ENCODE measurements at places on chromosomes 1 and 21.

GRCh38 chr1:18569811-18570545, 60.7 kb upstream of the PAX7 start:
- no peak for DNase-seq

- no peak for DNase-seq
These were observed 19.4 kb downstream of the JAK1 start for GRCh38 chr1:64946916-64947315.

- DNase-seq: no peak
These were observed 60.3 kb upstream of the C1orf87 start for GRCh38 chr1:60133848-60134247.

DNA sequence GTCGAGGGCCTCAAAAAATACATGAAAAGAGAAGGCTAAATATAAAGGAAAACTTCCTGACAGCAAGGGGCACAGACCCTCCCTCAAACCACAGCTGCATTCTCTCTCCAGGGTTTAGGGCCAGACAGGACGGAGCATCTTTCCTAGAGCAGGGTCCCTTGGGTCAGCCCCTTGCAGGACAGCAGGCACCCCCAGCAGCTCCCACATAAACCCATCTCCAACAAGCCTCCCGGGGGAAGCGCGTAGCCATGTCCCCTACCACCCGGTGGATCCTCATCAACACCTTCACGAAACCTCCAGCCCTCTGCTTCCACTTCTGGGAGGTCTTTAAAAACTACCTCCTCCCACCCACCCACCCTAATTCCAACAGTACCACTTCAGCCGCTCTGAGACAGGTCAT, 59.5 kb downstream of the CD46 start:
- no peak for DNase-seq

DNA sequence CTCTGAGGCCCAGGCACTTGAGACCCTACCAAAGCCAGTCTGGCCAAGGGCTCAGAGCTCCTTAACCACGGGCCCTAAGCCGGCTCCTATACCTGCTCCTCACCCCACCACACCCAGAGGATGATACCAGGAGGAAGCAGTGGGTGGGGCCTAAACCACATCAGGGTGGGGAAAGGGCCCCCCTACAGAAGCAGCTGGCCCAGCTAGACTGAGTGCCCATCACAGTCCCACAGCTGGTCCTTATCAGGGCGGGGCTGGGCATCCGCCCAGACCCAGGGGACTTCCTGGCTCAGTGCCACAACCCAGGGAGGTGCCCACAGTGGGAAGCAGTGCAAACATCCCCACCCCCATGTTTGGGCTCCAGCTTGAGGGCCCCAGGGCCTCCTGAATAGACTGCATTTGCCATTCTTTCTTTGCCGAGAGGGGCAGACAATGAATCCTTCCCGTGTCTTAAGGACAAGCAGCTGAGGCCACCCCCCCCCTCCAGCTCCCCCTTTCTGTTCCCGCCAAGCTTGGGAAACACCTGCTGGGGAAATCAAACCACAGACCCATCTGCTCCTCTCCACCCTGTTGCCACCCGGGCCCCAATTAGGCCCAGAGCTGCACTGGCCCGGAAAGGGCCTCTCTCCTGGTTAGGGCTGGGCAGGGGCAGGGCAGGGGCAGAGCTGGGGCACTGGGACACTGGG, 6.2 kb downstream of the E2F2 start:
- no peak for DNase-seq

DNA sequence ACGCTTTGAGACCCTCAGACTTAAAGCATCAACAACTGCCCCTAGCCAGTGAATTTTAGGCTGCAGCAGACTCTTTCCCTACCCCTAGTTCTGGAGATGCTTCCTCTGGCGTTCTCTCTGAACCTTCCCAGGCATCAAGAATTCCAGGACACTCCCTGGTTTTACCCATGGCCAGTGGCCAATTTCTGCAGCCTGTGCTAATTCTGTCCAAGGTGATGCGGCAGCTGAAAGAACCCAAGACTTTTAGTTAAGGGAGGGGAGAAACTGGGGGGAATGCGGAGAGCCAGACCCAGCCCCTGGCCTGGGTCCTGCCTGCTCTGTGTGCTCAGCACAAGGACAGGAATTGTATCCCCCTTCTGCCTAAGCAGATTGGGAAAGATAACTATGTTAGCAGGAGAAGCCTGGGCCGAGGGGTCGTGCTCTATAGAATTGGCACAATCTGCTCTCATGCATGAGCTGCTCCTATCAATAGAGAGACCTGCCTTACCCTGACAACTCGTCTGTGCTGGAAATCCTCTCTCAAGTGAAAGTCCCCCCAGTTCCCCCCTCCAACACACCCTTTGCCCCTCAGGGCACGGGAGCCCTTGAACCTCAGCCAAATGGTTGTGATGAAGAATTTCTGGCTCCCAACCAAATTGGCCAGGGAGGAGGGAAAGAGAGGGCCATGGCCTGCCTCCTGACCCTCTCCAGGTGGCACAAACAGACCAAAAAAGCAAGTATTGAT, 5.4 kb upstream of the GJA8 start:
- no peak for DNase-seq

- DNase-seq: no peak
These were observed 1.9 kb downstream of the TRMT13 start for GRCh38 chr1:100134872-100135271.

GRCh38 chr1:164703463-164703862, 144.5 kb downstream of the PBX1 start:
- DNase-seq: peak; percentile 60

GRCh38 chr1:15692121-15692682, 8.1 kb downstream of the PLEKHM2 start:
- no peak for DNase-seq

- DNase-seq: no peak
These were observed 99.8 kb upstream of the PRMT6 start for GRCh38 chr1:106956721-106957120.

GRCh38 chr1:42047508-42047880, 105.7 kb upstream of the GUCA2B start:
- DNase-seq: no peak

- no peak for DNase-seq
These were observed 80.6 kb downstream of the NAV1 start for GRCh38 chr1:201619513-201619912.

DNA sequence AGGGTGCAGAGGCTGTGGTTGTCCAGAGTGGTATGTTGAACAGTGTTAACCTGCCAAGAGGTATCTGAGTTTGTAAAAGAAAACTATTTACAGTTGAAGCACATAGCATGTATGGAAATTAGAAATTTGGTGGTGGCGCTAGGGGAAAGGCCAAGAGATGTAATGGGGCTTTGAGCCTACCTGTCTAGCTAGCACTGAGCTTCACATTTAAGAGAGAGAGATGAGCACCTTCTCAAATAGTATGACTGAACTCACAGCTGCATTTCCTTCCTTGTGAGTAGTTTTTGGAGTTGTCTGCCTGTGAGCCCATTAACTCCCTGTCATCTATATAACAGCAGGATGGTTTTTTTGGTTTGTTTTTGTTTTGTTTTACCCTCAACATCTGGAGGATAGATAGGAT, 4.0 kb downstream of the CLIC4 start:
- DNase-seq: no peak

- no peak for DNase-seq
These were observed 117.4 kb downstream of the MAGI3 start for GRCh38 chr1:113507552-113508214.

DNA sequence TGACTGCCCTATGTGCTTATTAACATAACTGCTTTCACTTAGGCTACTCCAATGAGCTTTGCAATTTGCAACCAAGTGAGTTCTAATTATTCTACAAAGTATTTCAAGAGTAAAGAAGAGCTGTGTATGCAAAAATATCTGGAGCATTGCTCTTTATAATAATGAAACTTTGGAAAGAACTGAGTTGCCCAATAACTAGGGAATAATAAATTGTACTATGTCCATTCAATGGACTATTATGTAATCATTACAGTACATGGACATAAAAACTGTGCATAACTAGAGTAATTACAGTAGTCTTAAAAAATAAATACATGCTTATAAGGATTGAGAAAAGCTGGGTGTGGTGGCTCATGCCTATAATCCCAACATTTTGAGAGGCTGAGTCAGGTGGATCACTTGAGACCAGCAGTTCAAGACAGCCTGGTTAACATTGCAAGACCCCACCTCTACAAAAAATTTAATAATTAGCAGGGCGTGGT, 70.3 kb upstream of the JAK1 start:
- DNase-seq: no peak

- DNase-seq: no peak
These were observed 1029.6 kb downstream of the TTLL7 start for GRCh38 chr1:82969340-82969739.

DNA sequence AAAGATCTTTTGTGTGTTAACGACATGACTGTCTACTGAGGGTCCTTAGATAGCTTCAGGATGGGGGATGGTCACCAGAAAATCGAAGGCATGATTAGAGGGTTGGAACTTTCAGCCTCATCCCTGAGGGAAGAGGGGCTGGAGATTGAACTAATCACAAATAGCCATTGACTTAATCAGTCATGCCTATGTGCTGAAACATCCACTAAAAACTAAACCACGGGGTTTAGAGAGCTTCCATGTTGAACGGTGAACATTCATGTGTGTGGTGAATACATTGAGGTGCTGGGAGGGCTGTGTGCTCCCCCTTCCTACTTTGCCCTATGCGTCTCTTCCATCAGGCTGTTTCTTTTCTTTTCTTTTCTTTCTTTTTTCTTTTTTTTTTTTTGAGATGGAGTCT, 17.0 kb downstream of the RBP7 start:
- no peak for DNase-seq

- DNase-seq: no peak
These were observed 107.5 kb downstream of the ZNF281 start for GRCh38 chr1:200302192-200302920.

DNA sequence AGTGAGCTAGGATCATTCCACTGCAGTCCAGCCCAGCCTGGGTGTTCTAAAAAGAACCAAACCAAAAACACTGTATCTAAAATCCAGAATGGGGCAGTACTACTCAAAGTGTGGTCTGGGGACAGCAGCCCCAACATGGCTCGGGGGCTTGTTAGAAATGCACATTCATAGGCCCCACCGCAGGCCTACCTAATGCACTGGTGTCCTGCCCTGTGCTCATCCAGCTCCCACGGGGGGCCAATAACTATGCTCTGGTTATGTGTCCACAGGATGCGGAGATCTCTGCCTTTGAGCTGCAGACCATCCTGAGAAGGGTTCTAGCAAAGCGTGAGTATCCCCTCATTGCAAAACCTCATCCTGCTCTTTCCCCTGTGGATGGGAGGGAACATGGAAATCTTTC, 51.5 kb downstream of the CAPN2 start:
- no peak for DNase-seq

- DNase-seq: no peak
These were observed 13.5 kb downstream of the AZIN2 start for GRCh38 chr1:33094486-33094885.

DNA sequence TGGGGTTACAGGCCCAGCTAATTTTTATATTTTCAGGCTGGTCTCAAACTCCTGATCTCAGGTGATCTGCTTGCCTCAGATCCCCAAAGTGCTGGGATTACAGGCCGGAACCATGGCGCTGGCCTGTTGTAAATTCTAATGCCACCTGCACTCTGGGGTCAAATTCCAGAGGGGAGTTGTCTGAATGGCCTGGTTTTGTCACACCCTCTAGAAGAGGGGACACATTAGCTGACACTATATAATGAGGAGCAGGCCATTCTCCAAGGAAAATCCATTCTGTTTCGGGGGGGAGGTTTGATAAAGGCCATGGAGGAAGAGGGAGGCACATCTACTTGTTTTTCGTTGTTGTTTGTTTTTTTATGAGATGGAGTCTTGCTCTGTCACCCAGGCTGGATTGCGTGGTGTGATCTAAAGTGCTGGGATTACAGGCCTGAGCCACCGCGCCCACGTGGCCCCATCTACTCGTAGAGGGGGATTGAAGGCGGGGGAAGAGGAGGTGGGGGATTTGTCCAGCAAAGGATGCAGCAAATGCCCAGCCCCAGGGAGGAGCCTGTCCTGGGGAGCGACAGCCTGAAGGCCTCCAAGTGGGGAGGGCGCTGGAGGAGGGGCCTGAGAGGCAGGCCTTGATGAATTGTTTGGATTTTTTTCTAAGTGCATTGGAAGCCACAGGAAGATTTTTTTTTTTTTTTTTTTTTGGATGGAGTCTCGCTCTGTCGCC, 78.4 kb upstream of the SLC45A1 start:
- peak; percentile 15 for DNase-seq
